Lung microvascular endothelial cell (primary cell): ENCODE measurements at places on chromosomes 16 and 17. TPM values are rescaled to one million over a fixed set of nuclear protein-coding genes. Genes with fewer than 3 reads are reported as not detected.

Gene GCGR
- total RNA-seq = not detected in 2 replicates

DNA sequence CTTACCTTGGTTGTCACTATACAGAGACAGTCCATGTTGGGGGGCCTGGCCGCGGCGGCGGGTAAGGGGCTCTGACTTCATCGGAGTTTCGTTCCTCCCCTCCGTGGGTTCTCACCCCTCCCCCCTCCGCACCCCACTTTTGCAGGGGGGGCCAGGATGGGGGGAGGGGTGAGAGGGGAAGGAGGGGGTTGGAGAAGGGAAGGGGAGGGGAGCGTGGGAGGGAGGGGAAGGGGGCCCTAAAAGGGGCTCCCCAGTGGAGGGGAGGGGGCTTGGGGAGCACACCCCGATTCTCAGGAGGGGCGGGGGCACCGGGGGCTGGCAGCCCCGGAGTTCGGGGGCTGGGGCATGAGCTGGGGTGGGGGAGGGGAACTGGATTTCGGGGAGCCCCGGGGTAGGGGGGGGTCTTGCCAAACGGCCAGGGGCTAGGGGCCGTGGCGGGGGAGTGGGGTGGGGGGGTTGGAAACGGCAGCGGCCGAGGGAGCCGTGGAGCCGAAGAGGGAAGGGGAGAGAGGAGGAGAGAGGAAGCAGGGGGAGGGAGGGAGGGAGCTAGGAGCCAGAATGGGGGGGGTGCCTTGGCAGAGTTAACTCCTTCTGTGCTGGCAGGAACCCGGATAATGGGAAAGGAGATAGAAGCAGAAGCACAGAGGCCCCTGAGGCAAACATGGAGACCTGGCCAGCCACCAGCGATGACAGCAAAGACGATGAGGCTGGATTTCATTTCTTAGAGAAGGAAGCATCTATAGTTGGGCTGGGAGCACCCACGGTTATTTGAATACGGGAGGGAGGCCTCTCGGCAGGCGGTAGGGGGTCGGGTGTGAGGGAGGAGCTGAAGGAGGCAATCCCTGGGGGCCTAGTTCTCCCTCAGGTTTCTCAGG lies 2.3 kb downstream of the DLG4 start:
- peak; percentile 72 for DNase-seq

DNA sequence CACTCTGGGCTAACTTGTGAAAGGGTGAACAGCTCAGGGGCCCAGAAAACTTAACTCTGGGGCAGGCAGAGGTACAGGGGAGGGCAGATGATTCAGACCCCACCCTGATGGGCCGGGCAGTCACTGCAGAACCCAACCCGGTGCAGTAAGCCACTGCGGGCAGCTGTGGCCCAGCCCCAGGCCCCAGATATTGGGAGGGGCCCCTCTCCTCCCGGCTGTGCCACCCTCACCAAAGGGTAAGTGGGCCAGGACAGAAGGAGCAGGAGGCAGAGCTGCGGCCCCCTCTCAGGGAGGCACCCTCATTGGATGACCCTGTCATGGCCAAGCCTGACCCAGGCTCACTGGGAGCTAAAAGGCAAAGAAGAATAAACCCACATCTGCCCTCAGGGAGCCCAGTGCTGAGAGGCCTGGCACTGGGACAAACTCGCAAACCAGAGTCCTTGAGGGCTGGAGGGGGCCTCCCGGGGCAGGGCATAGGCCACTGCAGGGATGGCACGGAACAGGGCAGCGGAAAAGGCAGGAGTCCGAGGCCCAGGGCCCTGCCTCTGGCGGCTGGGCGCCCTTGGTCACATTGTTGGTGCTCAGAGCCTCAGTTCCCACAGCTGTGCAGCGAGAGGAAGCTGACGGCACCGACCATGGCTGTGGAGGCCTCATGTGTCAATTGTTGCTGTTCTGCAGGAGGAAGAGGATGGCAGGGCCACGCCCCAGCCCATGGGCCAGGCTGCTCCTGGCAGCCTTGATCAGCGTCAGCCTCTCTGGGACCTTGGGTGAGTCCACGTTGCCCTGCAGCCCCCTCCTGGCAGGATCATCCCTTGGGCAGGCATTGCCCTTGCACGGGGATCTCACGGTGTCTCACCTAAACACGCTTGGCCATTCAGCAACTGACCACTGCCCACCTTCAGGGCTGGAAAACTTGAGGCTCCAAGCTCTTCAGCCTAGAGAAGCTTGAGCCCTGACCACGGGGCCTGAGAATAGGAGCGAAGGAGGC lies 3.1 kb downstream of the ITGB4 start:
- no peak for DNase-seq

DNA sequence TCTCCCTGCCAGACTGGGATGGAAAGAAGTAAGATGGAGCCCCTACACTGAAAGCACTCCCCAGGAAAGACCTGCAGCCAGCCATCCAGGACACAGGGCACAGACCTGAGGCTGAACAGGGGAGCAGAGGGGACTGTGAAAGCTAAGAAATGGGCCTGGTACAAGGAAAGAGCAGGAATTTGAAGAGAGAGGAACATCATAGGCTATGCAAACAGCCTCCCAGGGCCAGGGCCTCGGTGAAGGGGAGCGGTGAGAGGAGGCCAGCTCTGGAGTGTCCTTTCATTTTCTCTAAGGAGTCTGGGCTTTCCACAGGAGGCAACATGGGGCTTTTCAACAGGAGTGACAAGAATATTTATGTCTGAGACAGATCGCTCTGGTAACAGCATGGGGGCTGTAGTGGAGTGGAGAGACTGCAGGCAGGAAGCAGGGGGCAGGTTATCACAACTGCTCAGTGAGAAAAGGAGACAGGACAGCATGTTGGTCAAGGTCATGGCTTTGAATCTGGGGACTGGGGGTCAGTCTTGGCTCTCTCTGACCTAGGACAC lies 50.1 kb downstream of the TOM1L2 start:
- DNase-seq = no peak

DNA sequence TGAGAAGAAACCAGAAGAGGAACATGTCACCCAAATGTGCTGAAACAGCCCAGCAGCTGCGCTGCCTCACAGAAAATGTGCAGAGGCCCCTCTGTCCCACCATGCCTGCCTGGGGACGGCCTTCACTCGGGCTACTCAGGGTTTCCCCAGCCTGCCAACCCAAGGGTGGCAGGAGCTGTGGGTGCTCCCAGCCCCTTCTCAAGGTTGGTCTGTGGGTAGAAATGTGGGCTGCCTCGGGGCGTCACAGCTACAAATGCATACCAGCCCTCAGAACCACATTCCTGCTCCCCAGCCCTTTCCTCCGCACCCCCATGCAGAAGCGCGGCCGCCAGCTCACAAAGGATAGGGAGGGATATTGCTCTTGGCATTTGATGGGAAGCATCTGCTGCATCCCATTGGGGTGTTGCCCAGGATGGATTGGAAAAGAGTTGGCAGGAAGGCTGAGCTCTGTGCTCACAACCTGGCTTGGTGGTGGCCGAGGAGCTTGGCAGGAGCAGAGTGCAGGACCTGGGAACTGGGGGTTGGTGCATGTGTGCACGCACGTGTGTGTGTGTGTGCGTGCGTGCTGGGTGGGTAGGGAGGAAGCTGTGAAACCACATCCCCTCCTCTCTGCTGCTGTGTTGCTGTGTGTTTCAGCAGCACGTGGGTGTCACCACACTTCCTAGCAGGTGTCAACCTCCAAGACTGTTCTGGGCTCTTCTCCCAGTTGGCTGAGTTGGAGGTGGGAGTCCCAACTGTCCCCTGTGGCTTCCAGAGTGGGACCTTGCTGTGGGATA lies 304.4 kb downstream of the SEC14L1 start:
- peak; percentile 80 for DNase-seq
